ENCODE measurements at places on chromosomes 11 and 22. TPM values are rescaled to one million over a fixed set of nuclear protein-coding genes. Genes with fewer than 3 reads are reported as not detected.
A peak's percentile ranks its signal among the peaks of the same experiment; 100 is the strongest.

DNA sequence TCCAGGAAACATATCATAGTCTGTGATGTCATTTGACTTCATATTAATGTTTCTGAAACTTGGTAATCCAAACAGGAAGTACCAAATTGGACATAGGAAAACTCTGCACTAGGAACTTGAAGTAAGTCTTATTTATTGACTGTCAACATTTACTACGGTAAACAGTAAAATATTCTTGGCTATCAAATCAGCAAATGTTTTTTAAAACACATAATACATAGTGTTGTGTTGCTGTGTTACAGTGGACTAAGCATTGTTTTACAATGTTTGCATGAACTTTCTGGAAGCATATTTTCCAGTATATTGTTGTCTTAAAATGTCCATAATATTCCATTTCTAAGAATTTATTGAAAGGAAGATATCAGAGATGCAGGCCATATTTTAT, 2.8 kb upstream of the OR51E2 start:
- peaks cover 4% of the 10 kb centered on the region for H3K36me3 ChIP-seq
- H3K4me1 ChIP-seq = no peaks in the 10 kb centered on the region
- H3K4me3 ChIP-seq = no peak overlapping the region

Gene OR8G1
- not detected for total RNA-seq

- DNase-seq = no peak
- no peak overlapping the region for H3K27ac ChIP-seq
- H3K36me3 ChIP-seq = peaks cover 17% of the 10 kb centered on the region
- 0 out of 2 replicates have a peak, but pooled peaks cover 9% of the 10 kb centered on the region for H3K4me1 ChIP-seq
- H3K4me3 ChIP-seq = no peak overlapping the region
Measured at GRCh38 chr22:26529345-26529744, 17.1 kb upstream of the TFIP11 start.

DNA sequence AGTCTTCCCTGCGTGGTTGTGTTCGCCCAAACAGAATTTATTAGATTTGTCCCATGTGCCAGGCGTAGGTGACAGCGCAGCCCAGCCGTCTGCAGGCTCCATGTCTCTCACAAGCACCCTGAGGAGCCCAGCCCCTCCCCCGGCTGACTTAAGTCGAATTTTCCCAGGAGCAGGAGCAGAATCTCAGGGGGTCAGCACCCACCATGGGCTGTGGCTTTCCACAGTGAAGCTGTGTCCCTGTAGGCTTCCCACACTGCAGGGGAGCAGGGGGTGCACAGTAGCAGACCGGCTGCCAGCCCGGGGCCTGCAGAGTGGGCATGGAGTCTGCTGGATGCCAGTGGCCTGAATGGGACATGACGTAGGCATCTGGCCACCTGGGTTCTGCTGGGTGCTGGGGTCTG, 16.0 kb downstream of the PARVG start:
- no peaks in the 10 kb centered on the region for H3K36me3 ChIP-seq
- peaks cover 25% of the 10 kb centered on the region for H3K27me3 ChIP-seq
- DNase-seq = no peak
- H3K4me1 ChIP-seq = peaks cover under 1% of the 10 kb centered on the region
- no peak overlapping the region for H3K4me3 ChIP-seq

DNA sequence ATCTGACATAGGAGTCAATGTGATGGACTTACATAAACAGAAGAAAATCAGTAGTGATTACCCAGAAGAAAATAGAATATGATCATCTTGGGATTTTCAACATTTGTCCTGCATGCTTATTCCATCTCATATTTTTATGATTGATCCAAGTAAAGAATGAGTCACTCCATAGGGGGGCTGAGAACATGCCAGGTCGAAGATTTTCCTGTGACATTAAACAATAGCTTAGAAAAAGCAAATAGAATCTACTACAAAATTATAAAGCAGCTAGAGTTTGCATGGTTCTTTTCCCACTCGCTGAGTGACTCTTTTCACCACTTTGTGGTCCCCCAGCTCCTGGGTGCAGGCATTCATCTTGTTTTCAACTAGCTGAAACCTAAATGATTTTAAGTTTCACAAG, 56.3 kb downstream of the DDI1 start:
- H3K4me3 ChIP-seq = no peak overlapping the region
- H3K36me3 ChIP-seq = no peaks in the 10 kb centered on the region
- peaks cover 1% of the 10 kb centered on the region for H3K27me3 ChIP-seq
- no peak overlapping the region for H3K27ac ChIP-seq

- H3K27me3 ChIP-seq = no peaks in the 10 kb centered on the region
- peaks cover 6% of the 10 kb centered on the region for H3K36me3 ChIP-seq
- no peak overlapping the region for H3K4me3 ChIP-seq
- H3K27ac ChIP-seq = no peak overlapping the region
Measured at GRCh38 chr11:10483584-10483983, 28.5 kb downstream of the AMPD3 start.

GRCh38 chr22:35888181-35888870, 140.3 kb downstream of the RBFOX2 start:
- no peak overlapping the region for H3K4me3 ChIP-seq
- H3K4me1 ChIP-seq = peaks cover 52% of the 10 kb centered on the region
- H3K27ac ChIP-seq = no peak overlapping the region
- no peak for DNase-seq

DNA sequence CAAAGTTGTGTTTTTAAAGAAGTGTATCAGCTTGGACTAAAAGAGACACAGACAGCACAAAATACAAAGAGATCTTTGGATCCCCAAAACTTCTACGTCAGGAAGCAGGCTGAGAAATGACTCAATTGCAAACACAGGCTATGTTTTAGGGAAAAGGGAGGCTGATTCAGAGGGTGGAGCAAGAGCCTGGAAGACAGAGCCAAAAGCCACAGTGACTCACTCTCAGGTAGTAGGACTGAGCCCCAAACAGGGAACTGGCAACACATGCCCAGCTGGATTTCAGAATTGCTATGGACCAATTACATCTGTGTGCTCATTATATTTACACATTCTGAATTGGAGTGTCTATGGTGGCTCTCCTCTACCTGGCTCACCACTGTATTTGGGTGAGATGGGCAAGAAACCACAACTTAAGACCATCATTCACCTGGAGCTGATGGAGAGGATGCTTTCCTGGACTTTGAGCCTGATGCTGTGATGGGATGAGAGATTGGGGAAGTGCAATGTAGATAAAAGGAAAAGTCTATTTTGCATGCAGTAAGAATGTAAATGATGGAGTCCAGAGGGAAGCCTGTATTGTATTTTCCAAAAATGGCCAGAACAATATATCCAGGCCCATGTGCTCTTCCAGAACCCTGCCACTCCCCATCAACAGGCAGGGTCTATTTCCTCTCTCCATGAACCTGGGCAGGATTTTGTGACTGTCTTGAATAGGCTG, 20.8 kb upstream of the LINC01488 start:
- H3K36me3 ChIP-seq = peaks cover 39% of the 10 kb centered on the region
- H3K27me3 ChIP-seq = peaks cover 3% of the 10 kb centered on the region
- peak overlapping the region; percentile 82 for H3K27ac ChIP-seq
- H3K4me3 ChIP-seq = peak overlapping the region; percentile 28
- peak; percentile 83 for DNase-seq
- peaks cover 35% of the 10 kb centered on the region for H3K4me1 ChIP-seq

Gene NOX4
- 5.0 TPM for total RNA-seq

GRCh38 chr11:9516113-9516512, 55.3 kb downstream of the ZNF143 start:
- H3K27me3 ChIP-seq = no peaks in the 10 kb centered on the region
- no peak for DNase-seq
- H3K27ac ChIP-seq = no peak overlapping the region
- H3K4me3 ChIP-seq = no peak overlapping the region
- H3K36me3 ChIP-seq = peaks cover 37% of the 10 kb centered on the region
